A172 (cell line): ENCODE measurements at places on chromosomes 1 and 21.

DNA sequence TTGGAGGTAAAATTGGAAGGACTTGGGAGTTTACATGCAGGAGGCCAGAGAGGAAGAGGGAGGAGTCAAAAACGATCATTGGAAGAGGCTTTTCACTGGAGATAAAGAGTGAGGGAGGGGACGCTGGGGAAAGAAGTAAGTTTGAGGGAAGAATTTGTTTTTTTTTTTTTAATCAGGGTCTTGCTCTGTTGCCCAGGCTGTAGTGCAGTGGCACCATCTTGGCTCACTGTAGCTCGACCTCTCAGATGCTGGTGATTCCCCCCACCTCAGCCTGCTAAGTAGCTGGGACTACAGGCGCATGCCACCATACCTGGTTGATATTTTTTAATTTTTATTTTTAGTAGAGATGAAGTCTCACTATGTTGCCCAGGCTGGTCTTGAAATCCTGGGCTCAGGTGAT is 1.2 kb upstream of the MROH7 start:
- DNase-seq, result no peak

GRCh38 chr1:194816859-194817258 is 1630.4 kb upstream of the B3GALT2 start:
- no peak for DNase-seq

- peak; percentile 68 for DNase-seq
These were observed 25.0 kb downstream of the VASH2 start for GRCh38 chr1:212975111-212975918.

- DNase-seq, result no peak
These were observed 13.4 kb downstream of the DRAXIN start for GRCh38 chr1:11704691-11705475.

DNA sequence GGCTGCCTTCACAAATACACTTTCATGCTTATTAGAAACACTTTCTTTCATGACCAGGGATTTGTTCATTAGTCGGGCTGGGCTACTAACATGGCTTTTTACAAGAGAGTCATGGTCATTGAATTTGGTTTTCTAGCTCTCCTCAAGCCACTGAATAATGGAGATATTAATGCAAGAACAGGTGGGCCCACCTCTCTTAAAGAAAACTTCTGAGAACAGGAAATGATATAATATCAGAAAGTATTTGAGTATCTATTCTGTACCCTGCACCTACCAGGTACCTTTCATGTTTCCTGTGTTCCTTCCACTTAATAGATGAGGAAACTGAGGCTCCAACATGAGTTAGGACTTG is 90.0 kb downstream of the TRABD2B start:
- DNase-seq, result no peak

GRCh38 chr1:25148673-25149300 is 83.5 kb downstream of the SYF2 start:
- DNase-seq, result no peak

- no peak for DNase-seq
These were observed 37.7 kb downstream of the VTCN1 start for GRCh38 chr1:117173006-117173405.

GRCh38 chr1:115829023-115829674 is 11.8 kb downstream of the NHLH2 start:
- peak; percentile 88 for DNase-seq
